ENCODE measurements at places on chromosomes 5 and 9. TPM values are rescaled to one million over a fixed set of nuclear protein-coding genes. Genes with fewer than 3 reads are reported as not detected.

DNA sequence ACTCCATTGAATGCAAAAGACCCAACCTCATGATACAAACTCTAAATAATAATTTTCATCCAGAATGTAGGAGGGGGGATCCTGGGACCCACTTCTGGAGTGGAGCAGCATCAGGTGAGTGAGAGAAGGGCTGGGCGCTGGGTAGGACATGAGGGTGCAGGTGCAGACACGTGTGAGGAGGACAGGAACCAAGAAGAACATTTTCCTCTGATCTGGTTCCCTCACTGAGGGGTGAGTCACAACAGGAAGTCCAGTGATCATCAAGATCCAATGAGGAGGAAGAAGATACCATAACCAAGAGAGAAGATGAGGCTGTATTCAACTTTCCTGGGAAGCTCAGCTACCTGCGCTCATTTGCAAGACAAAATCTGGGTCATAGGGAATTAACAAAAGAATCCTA, 57.4 kb downstream of the SFXN1 start:
- H3K27me3 ChIP-seq = no peaks in the 10 kb centered on the region
- H3K4me1 ChIP-seq = peaks cover 15% of the 10 kb centered on the region
- no peak overlapping the region for H3K4me3 ChIP-seq
- DNase-seq = no peak

DNA sequence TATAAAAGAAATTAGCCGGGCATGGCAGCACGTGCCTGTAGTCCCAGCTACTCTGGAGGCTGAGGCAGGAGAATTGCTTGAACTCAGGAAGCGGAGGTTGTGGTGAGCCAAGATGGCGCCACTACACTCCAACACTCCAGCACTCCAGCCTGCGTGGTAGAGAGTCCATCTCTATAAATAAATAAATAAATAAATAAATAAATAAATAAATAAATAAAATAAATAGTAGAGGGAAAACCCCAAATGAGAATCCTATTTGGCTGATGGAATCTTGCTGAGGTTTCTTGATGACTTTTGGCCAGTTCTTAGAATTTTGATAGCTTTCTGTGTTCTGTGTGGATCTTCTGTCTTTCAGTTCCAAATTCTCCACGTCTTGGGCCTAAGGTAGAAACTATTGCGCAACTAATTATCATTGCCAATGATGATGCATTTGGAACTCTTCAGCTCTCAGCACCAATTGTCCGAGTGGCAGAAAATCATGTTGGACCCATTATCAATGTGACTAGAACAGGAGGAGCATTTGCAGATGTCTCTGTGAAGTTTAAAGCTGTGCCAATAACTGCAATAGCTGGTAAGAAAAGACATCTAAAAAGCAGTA, 126.9 kb downstream of the ADGRV1 start:
- no peak overlapping the region for H3K4me3 ChIP-seq
- no peaks in the 10 kb centered on the region for H3K4me1 ChIP-seq
- H3K27me3 ChIP-seq = no peaks in the 10 kb centered on the region

DNA sequence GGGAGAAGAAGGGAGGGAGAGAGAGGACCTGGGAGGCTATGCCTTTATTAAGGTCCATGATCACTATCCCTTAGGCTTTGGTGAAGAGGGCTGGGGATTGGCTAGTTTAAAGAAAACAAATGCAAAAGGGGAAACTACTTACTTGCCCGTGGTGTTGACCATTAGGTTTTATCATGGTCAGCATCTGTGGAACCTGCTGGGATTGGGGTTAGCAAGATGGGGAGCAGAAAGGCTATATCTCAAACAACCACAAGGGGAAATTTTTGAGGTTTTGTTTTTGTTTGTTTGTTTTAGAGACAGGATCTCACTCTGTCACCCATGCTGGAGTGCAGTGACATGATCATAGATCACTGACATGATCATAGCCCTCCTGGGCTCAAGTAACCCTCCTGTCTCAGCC, 9.0 kb upstream of the RAD23B start:
- peak overlapping the region; percentile 41 for H3K27ac ChIP-seq
- no peak overlapping the region for H3K4me3 ChIP-seq
- no peaks in the 10 kb centered on the region for H3K27me3 ChIP-seq

DNA sequence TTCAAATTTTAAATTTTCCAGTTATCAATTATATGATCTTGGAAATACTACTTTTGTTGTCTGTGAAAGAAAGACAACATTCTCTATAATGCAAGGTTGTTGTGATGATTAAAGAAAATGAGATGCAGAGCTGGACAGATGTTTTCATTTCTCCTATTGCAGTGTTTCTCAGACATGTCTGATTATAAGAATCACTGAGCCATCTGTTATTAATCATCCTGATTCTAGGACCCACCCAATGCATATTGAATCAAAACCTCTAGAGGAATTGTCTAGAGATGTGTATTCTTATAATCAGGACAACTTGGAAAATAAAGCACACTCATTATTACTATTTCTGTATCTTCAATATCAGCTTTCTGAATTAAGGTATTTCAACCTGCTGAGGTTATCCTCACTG, 121.1 kb upstream of the ASTN2 start:
- no peaks in the 10 kb centered on the region for H3K4me1 ChIP-seq
- no peak for DNase-seq
- H3K36me3 ChIP-seq = no peaks in the 10 kb centered on the region
- H3K27ac ChIP-seq = no peak overlapping the region
- no peak overlapping the region for H3K4me3 ChIP-seq
- no peaks in the 10 kb centered on the region for H3K27me3 ChIP-seq

- DNase-seq = no peak
- H3K4me1 ChIP-seq = no peaks in the 10 kb centered on the region
- no peak overlapping the region for H3K4me3 ChIP-seq
- no peaks in the 10 kb centered on the region for H3K27me3 ChIP-seq
- H3K36me3 ChIP-seq = no peaks in the 10 kb centered on the region
Observed at GRCh38 chr9:97811533-97812246, 41.3 kb upstream of the FOXE1 start.

DNA sequence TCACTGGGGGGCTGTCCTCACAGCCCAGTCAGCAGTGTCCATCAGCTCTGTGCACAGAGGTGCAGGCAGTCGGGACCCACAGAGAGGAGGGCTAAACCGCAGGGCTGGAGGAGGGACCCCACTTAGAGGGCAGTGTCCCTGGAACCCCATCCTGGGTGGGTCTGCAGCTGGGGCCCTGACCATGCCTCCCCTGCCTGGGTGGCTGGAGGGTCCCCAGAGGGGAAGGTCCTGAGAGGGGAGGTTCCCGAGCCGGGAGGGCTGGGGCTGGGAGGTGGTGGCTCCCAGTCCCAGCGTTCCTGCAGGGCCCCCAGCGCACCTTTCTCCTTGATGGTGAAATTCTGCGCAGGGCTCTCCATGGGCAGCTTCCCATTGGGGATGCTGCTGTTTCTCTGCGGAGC, 32.7 kb downstream of the EXOC3 start:
- H3K4me3 ChIP-seq = no peak overlapping the region
- H3K27ac ChIP-seq = no peak overlapping the region
- peaks cover 21% of the 10 kb centered on the region for H3K4me1 ChIP-seq
- peaks cover 2% of the 10 kb centered on the region for H3K36me3 ChIP-seq
- no peaks in the 10 kb centered on the region for H3K27me3 ChIP-seq
- DNase-seq = no peak

Gene RASEF
- polyA plus RNA-seq = not detected

DNA sequence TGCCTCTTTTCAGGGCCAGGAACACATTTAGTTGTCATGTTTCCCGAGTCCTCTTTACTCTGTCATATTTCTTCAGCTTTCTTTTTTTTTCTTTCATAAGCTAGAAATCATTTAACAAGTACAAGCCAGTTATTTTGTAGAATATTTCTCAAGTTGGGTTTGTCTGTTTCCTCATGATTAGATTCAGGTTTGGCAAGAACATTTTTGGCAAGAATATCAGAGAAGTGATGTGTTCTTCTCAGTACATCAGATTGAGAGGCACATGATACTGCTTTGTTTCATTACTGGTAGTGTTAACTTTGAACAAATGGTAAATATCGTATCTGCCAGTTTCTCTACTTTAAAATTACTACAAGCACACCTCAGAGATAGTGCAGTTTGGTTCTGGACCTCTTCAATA, 45.1 kb downstream of the PCSK5 start:
- no peaks in the 10 kb centered on the region for H3K4me1 ChIP-seq
- no peak overlapping the region for H3K27ac ChIP-seq
- DNase-seq = no peak
- no peak overlapping the region for H3K4me3 ChIP-seq
- H3K27me3 ChIP-seq = 0 out of 2 replicates have a peak, but pooled peaks cover 5% of the 10 kb centered on the region

Gene TCF7
- polyA plus RNA-seq = 2.3 TPM

DNA sequence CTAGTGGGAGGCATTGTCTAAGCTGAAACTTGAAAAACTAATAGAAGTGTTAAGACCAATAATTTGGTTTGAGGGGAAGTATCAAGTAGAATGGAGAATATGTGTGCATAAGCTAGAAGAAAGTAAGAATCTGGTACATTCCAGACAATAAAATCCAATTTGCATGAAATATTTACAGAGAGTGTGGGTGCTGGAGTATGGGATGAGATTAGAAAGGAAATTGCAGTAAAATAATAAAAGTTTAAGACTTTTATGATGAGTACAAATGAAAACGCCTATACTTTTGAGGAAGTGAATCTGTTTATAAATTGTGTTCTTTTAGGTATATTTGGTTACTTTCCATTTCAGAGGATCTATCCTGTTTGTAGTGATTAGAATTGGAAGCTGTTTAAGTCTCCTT, 165.4 kb upstream of the TNC start:
- no peak overlapping the region for H3K4me3 ChIP-seq
- no peaks in the 10 kb centered on the region for H3K36me3 ChIP-seq
- H3K27ac ChIP-seq = no peak overlapping the region
- no peaks in the 10 kb centered on the region for H3K27me3 ChIP-seq
- no peak for DNase-seq
- peaks cover 4% of the 10 kb centered on the region for H3K4me1 ChIP-seq

Gene ZNF622
- polyA plus RNA-seq = 19.1 TPM

- peaks cover 6% of the 10 kb centered on the region for H3K27me3 ChIP-seq
- no peaks in the 10 kb centered on the region for H3K36me3 ChIP-seq
- peak; percentile 85 for DNase-seq
- H3K4me3 ChIP-seq = peak overlapping the region; percentile 66
- H3K27ac ChIP-seq = peak overlapping the region; percentile 83
Observed at GRCh38 chr5:9544502-9545135, 1.3 kb downstream of the SEMA5A start.

Gene TAF9
- 138 TPM for polyA plus RNA-seq

Gene DMRT3
- polyA plus RNA-seq = not detected

Gene OSMR
- 56.0 TPM for polyA plus RNA-seq

Gene FGFR4
- 4.4 TPM for polyA plus RNA-seq

DNA sequence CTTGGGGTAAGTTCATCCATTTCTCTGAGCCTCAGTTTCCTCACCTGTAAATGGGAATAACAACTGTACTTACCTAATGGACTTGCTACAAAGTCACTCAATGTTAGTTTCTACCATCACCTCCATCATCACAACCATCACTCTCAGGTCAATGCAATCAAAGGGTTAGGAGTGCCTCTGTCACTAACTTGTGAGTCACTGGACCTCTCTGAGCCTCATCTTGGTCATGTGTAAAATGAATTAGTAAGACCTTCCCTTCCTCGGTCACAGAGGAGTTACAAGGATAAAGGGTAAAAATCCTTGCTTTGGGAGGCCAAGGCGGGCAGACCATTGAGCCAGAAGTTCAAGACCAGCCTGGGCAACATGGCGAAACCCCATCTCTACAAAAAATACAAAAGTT, 12.8 kb downstream of the FABP6 start:
- no peak overlapping the region for H3K4me3 ChIP-seq
- no peaks in the 10 kb centered on the region for H3K27me3 ChIP-seq
- no peaks in the 10 kb centered on the region for H3K4me1 ChIP-seq
- H3K36me3 ChIP-seq = no peaks in the 10 kb centered on the region

Gene RASGEF1C
- polyA plus RNA-seq = not detected

DNA sequence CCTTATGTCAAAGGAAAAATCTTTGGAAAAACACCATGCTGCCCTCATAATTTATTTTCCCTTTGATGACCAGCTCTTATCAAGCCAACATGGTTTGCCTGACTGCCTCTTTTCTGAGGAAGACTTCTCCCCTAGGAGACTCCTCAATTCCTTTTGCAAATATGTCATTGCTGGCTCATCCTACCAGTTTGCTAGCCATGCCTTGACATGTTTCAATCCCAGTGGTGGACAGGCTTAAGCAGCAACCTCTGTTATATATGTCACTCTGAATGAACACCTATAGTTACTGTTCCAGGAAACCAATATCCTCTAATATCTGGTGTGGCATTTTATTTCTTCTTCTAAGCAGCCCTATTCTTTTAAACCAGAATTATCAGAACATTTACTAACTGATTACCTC, 615.8 kb downstream of the HTR1A start:
- DNase-seq = no peak
- H3K27me3 ChIP-seq = no peaks in the 10 kb centered on the region
- H3K27ac ChIP-seq = no peak overlapping the region
- no peak overlapping the region for H3K4me3 ChIP-seq
- H3K4me1 ChIP-seq = no peaks in the 10 kb centered on the region
- H3K36me3 ChIP-seq = no peaks in the 10 kb centered on the region

GRCh38 chr5:171907725-171908343, 98.6 kb downstream of the FBXW11 start:
- no peaks in the 10 kb centered on the region for H3K27me3 ChIP-seq
- H3K4me1 ChIP-seq = peaks cover 7% of the 10 kb centered on the region
- H3K4me3 ChIP-seq = peak overlapping the region; percentile 12
- H3K27ac ChIP-seq = no peak overlapping the region

GRCh38 chr9:503881-504852, 289.5 kb downstream of the DOCK8 start:
- H3K27me3 ChIP-seq = peaks cover 49% of the 10 kb centered on the region
- peak; percentile 76 for DNase-seq
- no peak within 1 kb of the TSS for H3K27ac ChIP-seq
- no peaks in the 10 kb centered on the region for H3K36me3 ChIP-seq
- peak within 1 kb of the TSS; percentile 32 for H3K4me3 ChIP-seq

- no peak for DNase-seq
- peaks cover 80% of the 10 kb centered on the region for H3K36me3 ChIP-seq
- no peaks in the 10 kb centered on the region for H3K27me3 ChIP-seq
- H3K27ac ChIP-seq = peak overlapping the region; percentile 89
- H3K4me3 ChIP-seq = no peak overlapping the region
- peaks cover 13% of the 10 kb centered on the region for H3K4me1 ChIP-seq
Observed at GRCh38 chr5:83554686-83555085, 83.1 kb downstream of the VCAN start.

Gene TESK1
- 26.0 TPM for polyA plus RNA-seq

Gene PALM2AKAP2
- 3.6 TPM for polyA plus RNA-seq

DNA sequence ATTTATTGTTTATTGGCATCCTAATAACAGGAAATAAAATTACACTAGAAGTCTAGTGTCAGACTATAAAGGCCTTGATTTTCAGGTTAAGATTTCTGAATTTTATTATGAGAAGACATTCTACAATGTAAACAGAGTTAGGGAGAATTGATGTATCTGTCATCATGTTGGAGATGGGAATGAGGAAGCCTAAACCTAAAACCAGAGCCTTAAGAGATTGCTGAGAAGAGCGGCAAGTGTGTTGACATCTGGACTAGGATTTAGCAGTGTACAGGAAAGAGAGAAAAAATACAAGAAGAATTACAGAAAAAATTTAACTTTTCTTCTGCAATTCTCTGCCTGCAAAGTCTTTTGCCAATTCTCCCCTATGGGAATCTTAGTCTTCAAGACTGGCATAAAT, 525.5 kb downstream of the NR2F1-AS1 start:
- no peaks in the 10 kb centered on the region for H3K4me1 ChIP-seq
- no peak for DNase-seq
- no peak overlapping the region for H3K27ac ChIP-seq
- H3K36me3 ChIP-seq = no peaks in the 10 kb centered on the region
- H3K4me3 ChIP-seq = no peak overlapping the region

Gene LCN1
- polyA plus RNA-seq = not detected

Gene PCDHB5
- polyA plus RNA-seq = 0.10 TPM

Gene ESM1
- polyA plus RNA-seq = 37.4 TPM

Gene PRDM12
- 0.08 TPM for polyA plus RNA-seq

Gene C9orf153
- 0.03 TPM for polyA plus RNA-seq

All from SK-N-SH (cell line).